Ureter (tissue), 1 donor: ENCODE measurements at places on chromosomes 6 and 20. TPM values are rescaled to one million over a fixed set of nuclear protein-coding genes. Genes with fewer than 3 reads are reported as not detected.
A peak's percentile ranks its signal among the peaks of the same experiment; 100 is the strongest.

DNA sequence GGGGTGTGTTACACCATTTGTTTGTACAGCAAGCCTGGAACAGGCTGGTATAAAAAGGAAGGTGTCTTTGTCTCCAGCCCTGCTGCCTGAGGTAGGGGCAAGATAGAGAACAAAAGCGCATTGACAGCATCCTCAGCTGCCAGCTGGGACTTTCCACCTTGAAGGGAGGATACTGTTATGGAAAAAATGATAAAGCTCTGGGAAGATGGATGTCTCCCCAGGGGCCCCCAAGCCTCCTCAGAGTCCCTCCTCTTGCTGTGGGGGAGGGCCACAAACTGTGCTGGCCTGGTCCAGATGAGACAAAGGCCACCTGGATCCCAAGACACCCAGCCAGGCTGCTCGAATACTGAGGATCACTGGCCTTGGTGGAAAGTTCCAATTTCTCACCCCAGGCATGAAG lies 13.0 kb downstream of the REM1 start:
- no peak for DNase-seq

GRCh38 chr6:101747716-101748115 lies 354.2 kb downstream of the GRIK2 start:
- DNase-seq: no peak

The ENTPD6 gene
- 53.3 TPM for total RNA-seq

The CYP39A1 gene
- 3.5 TPM for total RNA-seq

GRCh38 chr20:64024141-64024990 lies 11.6 kb upstream of the C20orf204 start:
- DNase-seq: no peak

The DDX43 gene
- total RNA-seq: 0.94 TPM

The BTN1A1 gene
- not detected for total RNA-seq

DNA sequence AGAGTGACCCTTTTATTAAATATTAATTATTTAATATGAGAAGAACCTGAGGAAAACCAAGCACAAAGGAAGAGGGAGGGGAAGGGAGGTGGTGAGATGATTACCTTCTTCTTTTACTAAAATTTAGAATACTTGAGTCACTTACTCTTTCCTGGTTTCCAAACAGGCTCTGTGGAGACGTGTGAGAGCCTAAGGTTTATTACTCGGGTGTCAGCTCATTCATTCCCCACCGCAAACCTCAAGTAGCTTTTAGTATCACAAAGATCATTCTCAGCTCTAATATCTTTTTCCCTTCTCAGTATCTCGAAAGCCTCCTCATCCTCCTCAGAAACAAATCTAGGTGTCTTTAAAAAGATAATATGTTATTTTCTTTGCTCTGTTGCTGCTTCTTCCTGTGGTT lies 497.2 kb upstream of the JARID2 start:
- no peak for DNase-seq

GRCh38 chr6:132730560-132730959 lies 16.7 kb upstream of the VNN1 start:
- no peak for DNase-seq

- no peak for DNase-seq
Measured at GRCh38 chr6:85344996-85345395, 104.9 kb upstream of the NT5E start.

The KHDC1 gene
- 1.5 TPM for total RNA-seq

DNA sequence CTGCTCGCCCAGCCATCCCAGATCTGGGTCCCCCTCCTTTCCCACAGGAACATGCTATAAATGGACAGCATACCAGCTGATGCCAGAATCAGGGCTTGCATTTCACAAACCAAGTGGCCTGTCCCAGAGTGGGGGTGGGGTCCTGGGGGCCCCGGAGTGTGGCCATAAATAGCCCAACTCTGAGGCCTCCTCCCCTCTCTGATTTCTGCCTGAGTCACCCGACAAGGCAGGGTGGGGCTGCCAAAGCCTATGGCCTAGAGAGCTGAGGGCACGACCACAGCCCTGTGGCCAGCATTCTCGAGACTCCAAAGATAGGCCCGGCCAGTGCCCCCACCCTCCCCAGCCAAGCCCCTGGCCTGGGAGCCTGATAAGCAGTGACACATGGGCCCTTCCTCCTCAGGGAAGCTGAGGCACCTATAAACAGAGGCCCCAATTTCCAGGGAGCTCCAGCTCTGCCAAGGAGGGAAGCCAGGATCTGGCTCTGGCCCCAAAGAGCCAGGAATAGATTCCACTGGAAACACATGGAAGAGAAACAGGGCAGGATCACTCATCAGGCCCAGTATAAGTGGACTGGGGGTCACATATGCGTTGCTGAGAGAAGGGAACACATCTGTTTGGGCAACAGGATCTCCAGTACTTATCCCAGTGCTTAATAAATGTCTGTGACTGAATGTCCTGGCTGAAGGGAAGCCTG lies 20.3 kb downstream of the SNTA1 start:
- DNase-seq: peak; percentile 59

DNA sequence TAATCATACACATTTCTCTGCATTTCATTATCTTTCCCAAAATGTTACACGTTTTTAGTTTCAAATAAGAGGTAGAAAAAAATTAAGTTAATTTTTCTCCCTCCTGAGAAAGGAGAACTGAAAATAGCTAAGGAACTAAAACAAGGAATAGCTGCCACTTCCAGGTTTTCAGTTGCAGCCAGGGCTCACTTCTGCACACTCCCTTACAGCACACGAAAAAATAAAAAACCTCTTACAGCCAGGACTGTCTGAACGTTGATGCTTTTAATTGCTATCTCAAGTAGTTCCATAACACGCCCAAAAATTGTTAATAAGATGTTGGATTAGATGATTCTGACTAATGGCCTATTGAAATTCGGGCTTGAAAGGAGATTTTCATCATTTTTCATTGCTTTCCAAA lies 153.7 kb upstream of the THBS2 start:
- DNase-seq: no peak

- DNase-seq: peak; percentile 89
Measured at GRCh38 chr6:18264219-18264922, at the start of gene DEK. Gene DEK (minus strand): TSS chr6:18264530. CDS start chr6:18263987, 543 bp downstream.

The C20orf144 gene
- total RNA-seq: not detected

DNA sequence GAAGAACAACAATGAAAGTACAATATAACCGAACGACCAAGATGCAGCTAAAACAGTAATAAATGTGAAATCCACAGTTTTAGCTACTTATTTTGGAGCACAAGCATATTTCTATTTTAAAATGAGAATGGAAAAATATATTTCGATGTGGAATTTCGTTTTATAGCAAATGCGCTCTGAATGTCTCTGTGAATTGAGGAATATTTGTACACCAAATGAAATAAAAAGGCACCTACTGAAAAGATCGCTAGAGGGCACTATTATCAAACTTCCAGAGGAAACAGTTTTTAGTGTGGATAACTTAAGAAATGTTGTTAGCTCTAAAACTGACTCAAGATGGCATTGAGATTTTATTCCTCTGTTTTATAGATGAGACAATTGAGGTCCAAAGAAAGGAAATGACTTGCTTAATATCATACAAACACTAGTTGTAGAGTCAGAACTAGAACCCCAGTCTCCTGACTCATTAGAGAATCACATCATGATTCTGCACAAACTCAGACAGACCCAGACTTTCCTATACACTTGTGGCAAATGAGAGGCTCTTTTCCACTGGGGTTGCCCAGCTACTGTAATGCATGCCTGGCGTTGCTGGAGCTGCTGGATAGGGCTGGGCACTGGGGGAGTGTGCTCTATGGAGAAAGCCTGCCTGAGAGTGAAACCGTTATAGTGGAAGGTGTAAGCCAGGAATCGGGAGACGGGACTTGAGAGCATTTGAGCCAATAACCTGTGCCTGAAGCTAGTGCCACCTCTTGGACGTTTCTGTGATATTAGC lies 51.9 kb downstream of the GCLC start:
- DNase-seq: no peak

- DNase-seq: no peak
Measured at GRCh38 chr20:60754856-60755255, 497.2 kb upstream of the CDH4 start.

- no peak for DNase-seq
Measured at GRCh38 chr6:108145639-108146038, 20.2 kb upstream of the NR2E1 start.

The SLC22A3 gene
- 8.5 TPM for total RNA-seq

DNA sequence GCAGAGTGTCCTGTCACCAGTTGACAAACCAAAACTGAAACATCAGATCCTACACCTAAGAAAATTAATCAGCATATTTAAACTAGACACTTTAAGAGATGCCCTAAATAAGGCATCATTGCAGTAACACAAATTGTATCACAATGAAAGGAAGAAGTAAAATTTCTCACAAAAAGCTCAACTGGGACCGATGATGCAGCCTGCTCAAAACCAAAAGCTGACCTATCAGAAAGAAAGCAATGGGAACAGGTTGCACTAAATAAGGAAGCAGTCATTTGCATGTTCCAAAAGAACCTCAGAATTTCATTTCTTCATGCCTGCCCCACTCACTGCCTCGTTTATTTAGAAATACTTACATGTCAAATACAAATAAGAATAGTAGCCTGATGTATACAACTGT lies 12.1 kb downstream of the HIVEP2 start:
- DNase-seq: no peak

The FOXA2 gene
- not detected for total RNA-seq

DNA sequence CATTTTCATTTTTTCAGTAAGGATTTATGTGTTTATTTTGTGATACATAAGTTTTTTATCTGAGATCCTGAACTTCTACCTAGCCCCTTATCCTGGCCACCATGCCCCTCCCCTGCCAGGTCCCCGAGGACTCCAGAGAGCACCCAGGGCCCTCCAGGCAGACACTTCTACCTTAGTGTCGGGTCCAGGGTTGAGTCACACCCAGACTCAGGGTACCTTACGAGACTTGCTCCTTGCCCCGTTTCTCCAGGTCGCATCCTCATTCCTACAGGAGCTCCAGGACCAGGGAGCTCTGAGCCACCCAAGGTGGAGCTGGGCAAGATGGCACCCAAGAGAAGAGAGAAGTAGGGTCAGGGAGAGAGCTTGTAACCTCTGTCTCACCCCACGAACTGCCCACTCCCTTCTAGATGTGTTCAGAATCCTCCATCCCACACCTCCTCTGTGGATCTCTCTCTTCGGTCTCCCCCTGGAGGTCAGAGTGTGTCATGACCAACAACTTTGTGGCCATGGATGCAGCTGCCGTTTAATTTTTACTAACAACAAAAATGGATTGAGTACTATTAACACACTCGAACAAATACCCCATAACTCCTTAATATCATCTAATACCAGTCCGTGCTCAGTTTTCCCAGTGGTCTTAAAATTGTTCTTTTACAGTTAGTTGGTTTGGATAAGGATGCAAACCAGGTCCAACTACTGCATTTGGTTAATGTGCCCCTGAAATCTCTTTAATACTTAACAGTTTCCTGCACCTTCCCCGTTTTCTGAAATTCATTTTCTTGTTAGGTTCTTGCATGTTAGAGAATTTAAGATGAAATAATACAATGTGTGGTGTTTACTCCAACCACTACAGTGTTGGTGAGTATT lies 130.6 kb upstream of the INSM1 start:
- peak; percentile 50 for DNase-seq

GRCh38 chr6:123462152-123462551 lies 174.6 kb downstream of the TRDN start:
- DNase-seq: no peak

DNA sequence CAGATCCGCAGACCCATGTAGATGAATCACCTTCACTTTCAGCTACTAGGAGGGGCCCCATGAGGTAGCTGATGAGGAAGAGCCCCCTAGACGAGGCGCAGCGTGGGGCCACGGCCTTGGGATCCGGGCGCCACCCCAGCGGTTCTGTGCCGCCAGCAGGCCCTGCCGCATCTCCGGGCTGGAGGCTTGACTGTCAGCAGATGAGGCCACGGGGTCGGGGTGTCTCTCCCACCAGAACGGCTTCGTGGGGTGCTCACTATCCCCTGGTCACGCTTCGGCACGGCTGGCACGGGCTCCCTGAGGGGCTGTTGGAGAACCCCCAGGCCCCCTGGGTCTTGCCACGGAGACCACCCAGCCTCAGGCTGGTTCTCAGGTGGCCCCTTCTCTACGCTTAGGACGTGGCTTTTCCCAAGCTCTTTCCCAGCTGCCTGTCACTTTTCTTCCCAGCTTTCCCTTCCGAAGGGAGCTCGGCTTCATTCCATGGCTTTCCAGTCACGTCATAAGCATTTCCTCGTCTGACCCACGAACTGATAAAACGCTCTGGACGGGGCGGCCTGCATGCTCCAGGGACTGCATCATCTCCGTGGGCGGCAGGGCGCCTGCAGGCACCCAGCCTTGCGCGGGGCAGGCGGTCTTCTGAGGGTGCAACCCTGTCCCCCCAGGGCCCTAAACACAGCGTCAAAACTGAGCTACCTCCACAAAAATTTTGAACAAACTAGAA lies 85.9 kb downstream of the THBS2 start:
- peak; percentile 41 for DNase-seq

- no peak for DNase-seq
Measured at GRCh38 chr20:38659597-38659880, 57.9 kb downstream of the ARHGAP40 start.

The NRSN2 gene
- 31.4 TPM for total RNA-seq

DNA sequence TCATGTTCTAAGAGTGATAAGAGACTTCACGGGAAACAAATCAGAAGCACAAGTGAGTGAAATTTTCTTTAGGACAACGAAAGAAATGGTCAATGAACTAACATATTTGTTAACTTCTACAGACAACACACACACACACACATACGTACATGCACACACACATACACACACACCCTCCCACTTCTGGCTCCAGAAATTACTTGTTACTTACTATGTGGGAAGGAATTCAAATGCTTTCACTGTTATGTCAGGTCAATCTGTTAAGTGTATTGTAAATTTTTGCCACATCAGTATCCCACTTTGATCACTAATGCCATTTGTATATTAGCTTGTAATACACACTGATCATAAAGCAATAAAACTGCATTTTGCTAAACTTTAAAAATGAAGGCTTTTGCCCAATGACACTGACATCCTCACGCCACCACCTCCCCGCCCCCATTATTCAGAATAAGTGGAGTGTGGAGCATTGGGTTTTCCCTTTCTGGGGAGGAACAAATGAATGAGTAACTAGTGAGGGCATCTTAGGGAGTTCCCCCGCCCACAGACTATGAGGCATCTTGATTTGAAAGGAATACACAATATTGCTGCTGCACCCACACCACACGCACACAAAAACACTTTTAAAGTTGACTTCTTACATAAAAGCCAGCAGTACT lies 76.2 kb downstream of the ATXN1 start:
- no peak for DNase-seq

The MRPS10 gene
- 39.0 TPM for total RNA-seq

GRCh38 chr20:17870086-17870740 lies 98.4 kb downstream of the SNX5 start:
- no peak for DNase-seq

The ARMC2 gene
- total RNA-seq: 10.9 TPM

GRCh38 chr6:10736731-10737130 lies 10.9 kb upstream of the TMEM14B start:
- no peak for DNase-seq

The EPPIN gene
- not detected for total RNA-seq

- no peak for DNase-seq
Measured at GRCh38 chr6:68502946-68503345, 132.1 kb upstream of the ADGRB3 start.
